Activated T-cell treated with anti-CD3 and anti-CD28 coated beads, Interleukin-2, amount 50 U/mL, for 72 hours (primary cell): ENCODE measurements at places on chromosomes 12 and 14.

DNA sequence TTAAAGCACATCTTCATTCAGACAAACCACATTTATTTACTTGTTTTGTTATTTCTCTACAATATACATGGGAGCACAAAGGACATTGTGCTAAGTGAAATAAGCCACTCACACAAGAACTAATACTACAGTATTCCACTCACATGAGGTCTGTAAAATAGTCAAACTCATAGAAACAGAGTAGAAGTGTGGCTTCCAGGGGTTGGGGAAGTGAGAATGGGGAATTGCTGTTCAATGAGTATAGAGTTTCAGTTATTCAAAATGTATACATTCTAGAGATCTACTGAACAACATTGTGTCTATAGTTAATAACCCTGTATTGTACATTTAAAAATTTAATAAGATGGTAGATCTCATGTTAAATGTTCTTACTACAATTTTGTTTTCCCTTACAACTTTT lies 88.8 kb downstream of the ATXN7L3B start:
- H3K4me1 ChIP-seq = no peaks in the 10 kb centered on the region
- H3K27ac ChIP-seq = no peak overlapping the region
- no peak overlapping the region for H3K4me3 ChIP-seq
- no peaks in the 10 kb centered on the region for H3K27me3 ChIP-seq
- DNase-seq = no peak

GRCh38 chr12:77728018-77728417 lies 102.7 kb upstream of the NAV3 start:
- no peak overlapping the region for H3K27ac ChIP-seq
- no peak for DNase-seq
- H3K4me3 ChIP-seq = no peak overlapping the region
- no peaks in the 10 kb centered on the region for H3K27me3 ChIP-seq
- H3K36me3 ChIP-seq = no peaks in the 10 kb centered on the region

GRCh38 chr12:49367381-49368239 lies at the start of gene SPATS2:
TSS of gene SPATS2 (plus strand) at chr12:49367462. CDS start at chr12:49461013, 93,551 bp downstream.
- no peaks in the 10 kb centered on the region for H3K36me3 ChIP-seq
- peak within 1 kb of the TSS; percentile 88 for H3K27ac ChIP-seq
- no peaks in the 10 kb centered on the region for H3K27me3 ChIP-seq
- peaks cover 46% of the 10 kb centered on the region for H3K4me1 ChIP-seq
- no peak for DNase-seq

- peaks cover 21% of the 10 kb centered on the region for H3K4me1 ChIP-seq
- peak overlapping the region; percentile 31 for H3K27ac ChIP-seq
- H3K27me3 ChIP-seq = peaks cover 27% of the 10 kb centered on the region
- no peaks in the 10 kb centered on the region for H3K36me3 ChIP-seq
- no peak for DNase-seq
These were observed 250.3 kb downstream of the SPTSSA start for GRCh38 chr14:34211732-34212131.

DNA sequence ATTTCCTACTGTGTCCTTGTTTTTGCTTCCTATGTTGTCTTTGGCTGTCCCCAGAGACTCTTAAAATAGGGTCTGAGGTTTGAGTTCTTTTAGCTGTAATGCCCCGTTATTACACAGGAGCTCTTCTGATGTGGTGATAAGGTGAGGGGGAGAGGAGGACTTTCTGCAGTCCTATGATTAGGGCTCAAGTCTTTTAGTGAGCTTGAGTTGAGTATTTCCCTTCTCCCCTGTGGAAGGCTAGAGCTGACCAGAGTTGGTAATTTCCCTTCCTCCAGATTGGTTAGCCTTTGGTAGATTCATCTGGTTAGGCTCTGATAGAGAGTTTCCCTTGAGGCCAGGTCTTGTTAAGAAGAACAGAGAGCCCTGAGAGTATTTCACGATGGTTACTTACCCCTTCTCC lies 4.3 kb upstream of the HIF1A start:
- H3K27me3 ChIP-seq = no peaks in the 10 kb centered on the region
- H3K27ac ChIP-seq = peak overlapping the region; percentile 59
- peaks cover 45% of the 10 kb centered on the region for H3K4me1 ChIP-seq
- DNase-seq = no peak
- H3K4me3 ChIP-seq = peak overlapping the region; percentile 62
- peaks cover 7% of the 10 kb centered on the region for H3K36me3 ChIP-seq

DNA sequence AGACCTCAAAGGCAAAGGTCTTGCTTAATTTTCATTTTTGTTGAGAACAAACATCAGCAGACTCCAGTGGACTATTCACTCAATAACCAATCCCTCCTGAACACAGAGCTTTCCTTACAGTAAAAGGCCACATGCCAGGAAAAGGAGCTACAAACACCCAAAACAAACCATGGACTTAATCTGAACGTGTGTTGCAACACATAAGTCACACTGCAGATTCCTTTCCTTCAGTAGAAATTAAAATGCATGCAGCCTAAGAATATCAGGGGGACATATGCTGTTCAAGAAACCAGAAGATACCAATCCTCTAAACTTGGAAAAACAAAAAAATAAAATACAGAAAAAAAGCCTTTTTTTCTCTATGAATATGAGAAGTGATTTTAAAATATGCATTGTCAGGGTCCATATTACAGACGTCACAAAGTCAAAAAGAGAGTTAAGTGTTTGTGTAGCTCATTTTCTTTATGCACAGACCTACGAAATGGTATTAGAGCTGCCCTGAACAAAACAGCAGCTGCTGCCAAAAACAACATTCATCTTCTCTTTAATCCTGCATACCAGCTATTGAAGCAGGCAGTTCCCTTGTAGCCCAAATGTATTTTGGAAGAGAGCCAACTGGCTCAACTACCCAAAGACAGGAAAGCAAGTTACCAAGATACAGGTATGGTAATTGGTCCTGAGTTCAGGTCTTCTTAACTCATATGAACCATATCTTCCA lies 26.2 kb downstream of the KITLG start:
- H3K36me3 ChIP-seq = no peaks in the 10 kb centered on the region
- no peak overlapping the region for H3K27ac ChIP-seq
- H3K4me3 ChIP-seq = no peak overlapping the region
- DNase-seq = no peak

- DNase-seq = peak; percentile 40
- H3K27ac ChIP-seq = no peak overlapping the region
- H3K4me3 ChIP-seq = no peak overlapping the region
- no peaks in the 10 kb centered on the region for H3K36me3 ChIP-seq
- H3K4me1 ChIP-seq = peaks cover 47% of the 10 kb centered on the region
These were observed 48.8 kb downstream of the NINJ2 start for GRCh38 chr12:614411-614970.

GRCh38 chr12:20154052-20154451 lies 214.3 kb upstream of the PDE3A start:
- H3K27me3 ChIP-seq = no peaks in the 10 kb centered on the region
- no peaks in the 10 kb centered on the region for H3K36me3 ChIP-seq
- H3K4me3 ChIP-seq = no peak overlapping the region
- no peak for DNase-seq
- H3K27ac ChIP-seq = no peak overlapping the region

DNA sequence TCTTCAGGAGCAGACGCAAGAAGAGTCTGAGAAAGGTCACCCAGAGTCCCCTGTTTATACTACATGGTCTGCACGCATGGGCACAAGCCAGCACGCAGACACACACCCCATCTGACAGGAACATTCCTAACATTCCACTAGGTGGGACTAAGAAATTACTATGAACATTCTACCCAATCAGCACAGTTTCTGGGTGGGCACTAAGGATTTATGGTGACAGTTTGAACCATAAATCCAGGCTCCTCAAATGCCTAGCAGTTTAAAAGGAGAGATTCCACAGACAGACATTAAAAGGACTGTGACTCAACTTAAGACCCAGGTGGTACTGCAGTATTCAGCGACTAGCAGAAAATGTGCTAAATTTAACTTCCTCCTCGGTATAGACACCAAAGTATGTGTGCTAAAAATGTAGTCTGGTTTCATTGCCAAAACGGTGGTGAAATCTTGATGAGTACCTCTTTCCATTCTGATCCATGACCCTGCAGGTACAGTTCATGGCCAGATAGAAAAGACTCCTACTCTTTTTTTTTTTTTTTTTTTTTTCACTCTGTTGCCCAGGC lies 16.2 kb downstream of the ABHD4 start:
- DNase-seq = no peak
- no peaks in the 10 kb centered on the region for H3K4me1 ChIP-seq
- H3K36me3 ChIP-seq = peaks cover 3% of the 10 kb centered on the region
- H3K27ac ChIP-seq = no peak overlapping the region
- H3K27me3 ChIP-seq = no peaks in the 10 kb centered on the region

DNA sequence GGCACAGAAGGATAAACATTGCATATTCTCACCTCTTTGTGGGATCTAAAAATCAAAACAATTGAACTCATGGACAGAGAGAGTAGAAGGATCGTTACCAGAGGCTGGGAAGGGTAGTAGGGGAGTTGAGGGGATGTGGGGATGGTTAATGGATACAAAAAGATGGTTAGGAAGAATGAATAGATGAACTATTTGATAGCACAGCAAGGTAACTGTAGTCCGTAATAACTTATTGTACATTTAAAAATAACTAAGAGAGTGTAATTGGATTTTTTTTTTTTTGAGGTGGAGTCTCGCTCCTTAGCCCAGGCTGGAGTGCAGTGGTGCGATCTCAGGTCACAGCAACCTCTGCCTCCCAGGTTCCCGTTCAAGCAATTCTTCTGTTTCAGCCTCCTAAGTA lies 52.0 kb downstream of the NUBPL start:
- no peaks in the 10 kb centered on the region for H3K4me1 ChIP-seq
- DNase-seq = no peak
- H3K36me3 ChIP-seq = peaks cover 4% of the 10 kb centered on the region
- no peak overlapping the region for H3K27ac ChIP-seq
- no peaks in the 10 kb centered on the region for H3K27me3 ChIP-seq

- H3K36me3 ChIP-seq = no peaks in the 10 kb centered on the region
- no peak overlapping the region for H3K4me3 ChIP-seq
- H3K27ac ChIP-seq = no peak overlapping the region
- no peak for DNase-seq
- peaks cover 8% of the 10 kb centered on the region for H3K4me1 ChIP-seq
These were observed 33.5 kb downstream of the RNFT2 start for GRCh38 chr12:116771651-116772050.

GRCh38 chr14:71486279-71486678 lies 445.9 kb upstream of the RGS6 start:
- H3K27ac ChIP-seq = no peak overlapping the region
- H3K36me3 ChIP-seq = peaks cover 3% of the 10 kb centered on the region
- no peak for DNase-seq
- H3K4me3 ChIP-seq = no peak overlapping the region

DNA sequence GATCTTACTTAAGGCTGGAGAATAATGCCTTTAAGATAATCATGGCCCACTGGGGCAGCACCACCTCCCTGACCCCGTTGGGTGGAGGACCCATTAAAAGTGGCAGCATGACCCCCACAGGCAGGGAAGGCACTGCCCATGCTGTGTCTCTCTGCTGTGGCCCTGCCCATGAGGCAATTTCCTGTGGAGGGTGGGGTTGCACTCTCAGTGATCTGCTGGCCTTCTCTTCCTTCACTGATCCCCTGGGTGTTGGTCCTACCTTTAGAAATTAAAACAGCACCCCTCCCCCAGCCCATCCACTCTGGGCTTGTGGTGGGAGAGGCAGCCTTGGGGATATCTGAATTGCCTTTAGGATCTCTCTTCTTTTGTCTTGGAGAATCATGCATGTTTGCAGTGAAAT lies 17.3 kb downstream of the KLRK1 start:
- peak overlapping the region; percentile 4 for H3K27ac ChIP-seq
- no peaks in the 10 kb centered on the region for H3K27me3 ChIP-seq
- peaks cover 45% of the 10 kb centered on the region for H3K4me1 ChIP-seq
- no peak for DNase-seq
- peak overlapping the region; percentile 46 for H3K4me3 ChIP-seq

DNA sequence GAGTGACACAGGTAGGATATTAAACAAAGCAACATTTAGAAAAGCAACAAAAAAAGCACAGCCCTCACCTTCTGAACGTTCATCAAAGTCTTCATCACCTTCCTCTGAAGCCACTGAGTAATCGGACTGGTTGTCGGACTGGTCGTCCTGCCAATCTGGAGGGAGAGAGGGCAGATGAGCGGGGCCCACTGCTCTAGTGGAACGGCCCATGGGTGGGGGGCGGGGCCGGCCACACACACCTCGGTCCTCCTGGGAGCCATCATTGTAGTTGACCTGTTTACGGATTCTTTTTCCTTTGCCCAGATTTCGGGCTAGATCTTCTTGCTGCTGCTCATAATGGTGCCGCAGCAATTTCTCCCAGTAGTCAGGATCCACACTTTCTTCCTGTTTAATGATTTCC lies 14.9 kb upstream of the NOP2 start:
- peaks cover 12% of the 10 kb centered on the region for H3K4me1 ChIP-seq
- H3K36me3 ChIP-seq = peaks cover 23% of the 10 kb centered on the region
- H3K27me3 ChIP-seq = no peaks in the 10 kb centered on the region
- H3K27ac ChIP-seq = no peak overlapping the region
- no peak overlapping the region for H3K4me3 ChIP-seq

- H3K4me3 ChIP-seq = peak overlapping the region; percentile 24
- peaks cover 10% of the 10 kb centered on the region for H3K4me1 ChIP-seq
- no peak for DNase-seq
- H3K27ac ChIP-seq = no peak overlapping the region
These were observed 509 bp downstream of the PLEKHG6 start for GRCh38 chr12:6310771-6311610.

GRCh38 chr12:56152756-56153677 lies 630 bp downstream of the MYL6B start:
- no peaks in the 10 kb centered on the region for H3K27me3 ChIP-seq
- peaks cover 62% of the 10 kb centered on the region for H3K4me1 ChIP-seq
- peak overlapping the region; percentile 92 for H3K27ac ChIP-seq
- no peak for DNase-seq

- no peak overlapping the region for H3K27ac ChIP-seq
- no peaks in the 10 kb centered on the region for H3K4me1 ChIP-seq
- DNase-seq = no peak
- no peaks in the 10 kb centered on the region for H3K27me3 ChIP-seq
- peaks cover 10% of the 10 kb centered on the region for H3K36me3 ChIP-seq
These were observed 63.9 kb downstream of the IPO8 start for GRCh38 chr12:30631740-30632139.

DNA sequence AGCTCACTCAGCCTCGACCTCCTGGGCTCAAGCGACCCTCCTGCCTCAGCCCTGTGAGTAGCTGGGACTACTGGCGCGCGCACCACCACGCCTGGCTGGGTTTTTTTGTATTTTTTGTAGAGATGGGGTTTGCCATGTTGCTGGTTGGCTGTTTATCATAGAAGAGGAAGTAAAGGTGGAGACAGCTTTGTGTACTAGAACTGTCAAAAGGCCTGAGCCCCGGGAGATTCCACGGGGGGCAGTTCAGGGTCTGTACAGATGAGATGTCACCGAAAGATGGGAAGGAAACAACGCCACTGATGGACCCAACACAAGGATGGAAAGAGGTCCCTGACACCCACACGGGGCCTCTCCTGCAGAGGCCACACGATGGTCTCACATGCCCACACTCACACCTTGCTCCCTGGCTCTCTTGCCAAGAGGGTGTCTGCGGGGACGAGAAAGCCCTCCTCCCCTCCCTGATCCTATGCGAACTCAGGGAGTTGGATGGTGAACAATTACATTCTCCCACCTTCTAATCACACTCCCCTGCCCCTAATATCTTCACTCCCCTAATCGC lies 66.6 kb downstream of the KDM2B start:
- H3K27me3 ChIP-seq = no peaks in the 10 kb centered on the region
- no peak overlapping the region for H3K4me3 ChIP-seq
- H3K4me1 ChIP-seq = peaks cover 8% of the 10 kb centered on the region
- no peak for DNase-seq
- peak overlapping the region; percentile 19 for H3K27ac ChIP-seq
- H3K36me3 ChIP-seq = peaks cover 3% of the 10 kb centered on the region

GRCh38 chr14:68305738-68306137 lies 486.2 kb downstream of the RAD51B start:
- H3K27me3 ChIP-seq = no peaks in the 10 kb centered on the region
- no peak overlapping the region for H3K4me3 ChIP-seq
- H3K36me3 ChIP-seq = peaks cover 16% of the 10 kb centered on the region
- H3K27ac ChIP-seq = no peak overlapping the region
